Effector memory CD8-positive, alpha-beta T cell (primary cell): ENCODE measurements at places on chromosomes 12 and 14.

GRCh38 chr14:51185180-51185579 lies 54.9 kb upstream of the TMX1 start:
- DNase-seq = no peak

- no peak for DNase-seq
These were observed 5.4 kb downstream of the C1QL4 start for GRCh38 chr12:49331380-49332222.

- DNase-seq = no peak
These were observed 266.4 kb upstream of the CAND1 start for GRCh38 chr12:67002720-67003119.

- DNase-seq = no peak
These were observed 19.8 kb upstream of the MAP1LC3B2 start for GRCh38 chr12:116539361-116539771.

DNA sequence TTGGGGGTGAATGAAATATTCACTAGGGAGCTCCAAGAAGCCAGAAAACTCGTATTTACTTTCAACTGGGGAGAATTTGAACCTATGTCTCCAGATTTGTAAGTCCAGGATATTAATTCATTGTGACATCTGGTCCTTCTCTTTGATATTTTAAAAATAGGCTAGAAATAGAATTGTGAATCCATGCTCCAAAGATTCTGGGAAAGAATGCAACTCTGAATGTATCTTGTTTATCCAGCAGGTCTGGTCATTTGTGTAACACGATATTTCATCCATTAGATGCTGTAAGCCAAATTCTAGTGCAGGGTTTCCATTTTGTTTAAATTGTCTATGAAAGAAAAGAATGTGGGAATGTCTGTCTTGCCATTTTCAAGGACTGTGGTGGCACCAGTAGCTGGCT lies 334.7 kb downstream of the BMP4 start:
- no peak for DNase-seq

DNA sequence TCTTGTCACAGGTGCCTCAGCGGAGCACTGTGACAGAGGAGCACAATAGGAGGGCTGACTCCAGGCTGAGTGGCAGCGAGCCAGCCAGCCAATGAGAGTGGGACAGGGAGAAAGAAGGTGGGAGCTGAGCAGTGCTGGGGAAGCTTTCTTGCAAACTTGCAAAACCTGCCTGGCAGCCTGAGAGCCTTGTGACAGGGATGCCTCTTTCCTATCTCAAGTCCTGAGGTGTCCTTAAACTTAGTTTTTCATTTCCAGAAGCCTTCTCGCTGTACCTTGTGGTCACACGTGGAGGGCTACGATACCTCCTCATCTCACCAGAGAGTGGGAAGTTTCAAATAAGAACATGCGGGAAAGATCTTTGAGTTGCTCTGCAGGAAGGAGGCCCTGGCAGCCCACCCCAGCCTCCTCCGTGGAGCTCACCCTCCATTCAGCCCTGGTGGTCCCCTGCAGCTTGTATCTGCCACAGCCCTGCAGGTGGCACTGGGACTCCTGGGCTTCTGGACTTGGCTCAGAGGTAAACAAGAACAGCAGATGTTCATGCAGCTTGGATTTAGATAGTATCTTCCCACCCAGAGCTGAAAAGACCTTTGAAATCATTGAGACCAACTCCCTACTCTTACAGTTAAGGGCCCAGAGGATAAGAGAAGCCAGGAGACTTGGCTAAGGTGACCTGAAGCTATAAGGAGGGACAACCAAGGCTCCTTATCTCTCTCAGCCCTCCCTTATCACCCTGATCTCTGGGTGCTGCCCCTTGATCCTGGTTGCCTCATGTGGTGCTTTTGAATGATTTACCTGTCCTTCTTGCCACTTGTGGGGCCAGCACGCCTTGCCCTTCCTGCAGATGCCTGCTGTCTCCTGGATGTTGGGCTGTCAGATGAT lies 153.5 kb upstream of the MAX start:
- no peak for DNase-seq

DNA sequence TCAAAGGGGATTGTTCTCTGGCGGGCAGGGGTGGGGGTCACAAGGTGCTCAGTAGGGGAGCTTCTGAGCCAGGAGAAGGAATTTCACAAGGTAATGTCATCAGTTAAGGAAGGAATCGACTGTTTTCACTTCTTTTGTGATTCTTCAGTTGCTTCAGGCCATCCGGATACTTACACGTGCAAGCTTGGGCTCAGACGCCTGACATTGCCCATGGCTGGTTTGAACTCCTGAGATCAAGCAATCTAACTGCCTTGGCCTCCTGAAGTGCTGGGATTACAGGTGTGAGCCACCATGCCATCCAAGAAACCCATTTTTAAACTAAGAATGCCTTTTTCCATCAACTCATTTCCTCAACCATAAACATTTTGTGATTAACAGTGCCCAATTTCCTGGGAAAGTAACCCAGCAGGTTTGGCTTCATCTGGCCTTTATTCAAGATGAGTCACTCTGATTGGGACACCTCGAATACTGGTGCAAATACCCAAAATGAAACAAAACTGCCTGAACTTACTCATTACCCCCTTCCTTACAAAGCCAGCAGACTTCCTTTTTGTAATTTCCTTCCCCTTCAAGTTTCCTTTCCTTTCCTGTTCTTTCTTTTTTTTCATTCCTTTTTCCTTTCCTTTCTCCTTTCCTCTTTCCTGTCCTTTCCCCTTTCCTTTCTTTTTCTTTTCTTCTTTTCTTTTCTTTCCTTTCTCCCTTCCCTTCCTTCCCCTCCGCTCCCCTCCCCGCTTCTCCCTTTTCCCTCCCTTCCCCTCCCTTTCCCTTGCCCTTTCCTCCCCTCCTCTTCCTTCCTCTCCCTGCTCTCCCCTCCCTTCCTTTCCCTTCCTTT lies 10.2 kb upstream of the RNASE10 start:
- no peak for DNase-seq

- no peak for DNase-seq
These were observed 7.9 kb downstream of the METTL25 start for GRCh38 chr12:82366197-82366596.

DNA sequence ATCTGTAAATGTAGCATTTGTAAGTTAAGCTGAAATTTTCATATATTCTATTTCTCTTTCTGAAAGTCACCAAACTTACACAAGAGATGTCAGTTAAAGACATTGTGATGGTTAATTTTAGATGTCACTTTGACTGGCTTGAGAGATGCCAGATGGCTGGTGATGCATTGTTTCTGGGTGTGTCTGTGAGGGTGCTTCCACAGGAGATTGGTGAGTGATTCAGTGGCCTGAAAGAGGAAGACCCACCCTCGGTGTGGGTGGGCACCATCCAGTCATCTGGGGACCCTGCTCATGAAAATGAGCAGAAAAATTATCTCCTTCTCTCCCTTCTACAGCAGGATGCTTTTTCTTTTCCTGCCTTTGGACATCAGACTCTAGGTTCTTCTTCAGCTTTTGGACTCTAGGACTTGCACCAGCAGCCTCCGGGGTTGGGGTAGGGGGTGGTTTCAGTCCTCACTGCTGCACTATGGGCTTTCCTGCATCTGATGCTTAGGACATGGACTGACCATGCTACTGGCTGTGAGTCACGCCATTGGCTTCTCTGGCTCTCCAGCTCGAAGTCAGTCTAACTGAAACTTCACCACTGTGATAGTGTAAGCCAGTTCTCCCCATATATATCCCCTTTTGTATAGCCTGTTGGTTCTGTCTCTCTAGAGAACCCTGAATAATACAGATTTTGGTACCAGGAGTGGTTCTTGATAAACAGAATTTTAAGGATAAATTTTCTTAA lies 20.9 kb downstream of the PDE6H start:
- no peak for DNase-seq

GRCh38 chr12:85782711-85783110 lies 53.5 kb downstream of the RASSF9 start:
- DNase-seq = no peak

- no peak for DNase-seq
These were observed 5.9 kb downstream of the SERPINA6 start for GRCh38 chr14:94317259-94317658.

DNA sequence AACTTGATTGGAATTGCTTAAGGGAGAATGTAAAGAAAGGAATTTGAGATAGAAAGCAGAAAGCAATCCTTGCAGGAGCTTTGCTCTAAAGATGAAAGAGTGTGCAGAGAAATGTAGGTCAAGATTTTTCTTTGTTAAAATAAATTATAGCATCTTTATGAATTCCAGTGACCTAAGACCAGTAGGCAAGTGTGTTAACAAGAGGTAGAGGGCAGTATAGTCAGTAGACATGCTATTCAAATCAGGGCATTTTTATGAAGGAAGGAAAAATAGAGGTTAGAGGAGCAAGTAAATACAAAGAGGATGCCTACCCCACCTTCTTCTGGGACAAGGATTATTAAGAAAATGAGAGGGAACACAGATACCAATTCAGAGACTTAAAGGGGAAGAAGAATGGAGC lies 148.5 kb downstream of the PLCZ1 start:
- no peak for DNase-seq

DNA sequence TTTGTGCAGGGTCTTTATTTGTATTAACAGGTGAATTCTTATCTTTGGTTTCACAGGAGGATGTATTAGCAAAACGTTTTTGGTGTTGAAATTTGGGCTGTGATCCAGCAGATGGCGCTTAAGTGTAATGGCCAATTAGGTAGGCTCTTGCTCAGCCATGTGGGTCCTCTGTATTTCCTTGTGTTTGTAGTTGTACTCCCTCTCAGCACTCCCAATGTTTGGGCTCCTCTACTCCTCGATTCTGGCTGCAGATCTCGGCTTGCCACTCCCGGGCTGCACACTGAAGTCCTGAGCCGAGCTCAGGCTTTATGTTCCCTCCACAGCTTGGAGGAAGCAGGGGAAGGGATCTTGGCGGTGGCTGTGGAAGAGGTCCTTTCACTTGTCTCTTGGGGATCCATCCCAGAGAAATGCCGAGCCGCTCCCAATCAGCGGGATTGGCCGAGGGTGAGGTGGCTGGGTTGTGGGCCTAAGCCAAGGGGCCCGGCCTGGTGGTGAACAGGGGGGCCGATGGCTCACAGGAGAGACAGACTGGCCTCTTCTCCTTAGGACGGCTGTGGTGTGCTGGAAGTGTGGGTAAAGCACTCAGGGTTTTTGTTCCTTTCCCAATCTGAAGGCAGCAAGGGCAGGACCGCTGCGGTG lies 133.7 kb downstream of the AEBP2 start:
- peak; percentile 4 for DNase-seq

DNA sequence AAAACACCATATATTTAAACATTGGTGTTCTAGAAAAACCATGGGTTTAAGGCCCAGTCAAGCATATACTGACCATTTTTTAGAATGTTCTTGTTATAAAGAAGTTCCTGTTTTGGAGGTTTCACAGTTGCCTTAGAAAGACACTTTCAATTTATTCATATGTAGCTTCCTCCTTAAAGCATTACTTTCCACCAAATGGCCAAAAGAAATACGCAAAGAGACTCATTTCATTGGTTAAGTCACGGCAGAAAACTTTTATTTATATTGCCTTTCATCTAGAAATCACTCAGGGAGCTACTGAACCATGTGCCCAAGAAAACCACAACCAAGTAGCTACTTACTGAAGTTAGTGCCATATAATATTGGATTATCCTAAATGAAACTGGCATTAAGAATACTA lies 40.0 kb downstream of the MYBPC1 start:
- DNase-seq = no peak

DNA sequence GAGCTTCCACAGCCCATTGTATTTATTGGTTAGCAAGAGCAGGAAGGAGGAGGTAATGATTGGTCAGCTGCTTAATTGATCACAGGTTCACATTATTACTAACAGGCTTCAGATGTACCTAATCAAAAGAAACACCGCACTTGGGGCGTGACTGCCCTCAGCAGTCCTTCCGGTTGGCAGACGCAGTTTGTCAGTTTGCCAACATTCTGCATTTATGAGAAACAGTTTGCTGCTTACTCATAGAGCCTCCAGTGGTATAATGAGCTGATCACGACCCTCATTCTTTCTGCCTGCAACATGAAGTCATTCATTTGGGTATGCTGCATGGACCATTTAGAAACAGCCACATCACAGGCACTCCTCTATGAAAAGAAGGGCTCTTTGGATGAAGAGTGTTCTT lies 42.5 kb upstream of the PPM1H start:
- no peak for DNase-seq

DNA sequence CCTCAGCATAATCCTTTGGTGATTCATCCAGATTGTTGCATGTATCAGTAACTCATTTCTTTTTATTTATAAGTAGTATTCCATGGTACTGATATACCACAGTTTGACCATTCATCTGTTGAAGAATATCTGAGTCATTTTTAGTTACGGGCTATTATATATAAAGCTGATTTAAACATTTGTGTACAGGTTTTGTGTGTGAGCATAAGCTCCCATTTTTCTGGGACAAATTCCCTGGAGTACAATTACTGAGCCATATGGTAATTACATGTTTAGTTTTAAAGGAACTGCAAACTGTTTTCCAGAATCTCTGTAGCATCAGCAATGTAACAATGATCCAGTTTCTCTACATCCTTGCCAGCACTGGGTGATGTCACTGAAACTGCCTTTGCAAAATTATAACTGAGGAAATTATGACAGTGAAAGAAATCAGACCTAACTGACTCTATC lies 236.2 kb upstream of the KRR1 start:
- no peak for DNase-seq

GRCh38 chr12:49871263-49871561 lies 28.3 kb upstream of the BCDIN3D start:
- no peak for DNase-seq

- no peak for DNase-seq
These were observed 70.4 kb upstream of the KITLG start for GRCh38 chr12:88650715-88651114.

GRCh38 chr12:45458854-45459807 lies 243.2 kb downstream of the ANO6 start:
- DNase-seq = no peak

GRCh38 chr14:104870368-104871144 lies 5.5 kb downstream of the CEP170B start:
- no peak for DNase-seq

DNA sequence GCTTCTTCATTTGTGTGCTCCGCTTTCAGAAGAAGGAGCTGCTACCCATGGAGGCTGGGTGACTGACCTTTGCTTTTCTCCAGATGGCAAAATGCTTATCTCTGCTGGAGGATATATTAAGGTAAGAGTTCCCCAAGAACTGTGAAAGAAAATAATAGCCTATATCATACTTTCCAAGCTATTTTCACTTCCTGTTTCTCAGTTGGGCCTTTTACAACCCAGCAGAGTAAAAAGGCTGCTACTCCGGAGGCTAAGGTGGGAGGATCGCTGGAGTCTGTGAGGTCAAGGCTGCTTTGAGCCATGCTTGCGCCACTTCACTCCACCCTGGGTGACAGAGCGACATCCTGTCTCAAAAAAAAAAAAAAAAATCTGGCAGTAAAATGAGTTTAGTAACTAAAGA lies 82.1 kb downstream of the APAF1 start:
- no peak for DNase-seq

DNA sequence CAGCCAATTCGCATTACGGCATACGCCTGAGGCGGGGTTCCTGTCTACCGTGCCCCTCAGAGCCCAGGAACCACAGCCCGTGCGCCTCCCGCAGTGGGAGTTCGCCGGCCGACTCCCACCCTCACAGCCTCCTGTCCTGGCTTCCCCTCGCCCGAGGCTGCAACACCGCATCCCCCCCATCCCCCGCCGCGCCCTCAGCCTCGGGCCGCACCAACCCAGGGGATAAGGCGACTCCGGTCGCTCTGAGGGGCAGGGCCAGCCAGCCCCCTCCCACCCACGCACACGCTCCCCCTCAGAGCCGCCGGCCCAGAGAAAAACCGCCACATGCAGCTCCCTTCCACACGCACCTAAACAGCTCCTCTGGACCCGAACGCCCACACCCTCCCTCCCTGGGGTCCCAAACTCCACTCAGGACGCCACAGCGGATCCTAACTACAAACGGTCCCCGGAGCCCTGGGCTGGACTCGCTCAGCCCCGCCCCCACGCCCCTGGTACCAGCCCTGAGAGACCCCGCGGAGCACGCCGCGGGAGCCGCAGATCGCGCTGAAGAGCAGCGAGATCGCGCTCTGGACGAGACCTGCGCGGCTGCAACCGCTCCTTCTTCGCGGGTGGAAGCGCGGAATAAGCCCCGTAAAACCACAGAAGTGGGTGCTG lies at the start of gene C14orf39:
C14orf39 (minus strand) TSS at position 466 of the 654 bp plus-strand sequence. CDS start 985 bp downstream, outside the sequence.
- DNase-seq = no peak
